ENCODE measurements at places on chromosomes 12 and 14.

DNA sequence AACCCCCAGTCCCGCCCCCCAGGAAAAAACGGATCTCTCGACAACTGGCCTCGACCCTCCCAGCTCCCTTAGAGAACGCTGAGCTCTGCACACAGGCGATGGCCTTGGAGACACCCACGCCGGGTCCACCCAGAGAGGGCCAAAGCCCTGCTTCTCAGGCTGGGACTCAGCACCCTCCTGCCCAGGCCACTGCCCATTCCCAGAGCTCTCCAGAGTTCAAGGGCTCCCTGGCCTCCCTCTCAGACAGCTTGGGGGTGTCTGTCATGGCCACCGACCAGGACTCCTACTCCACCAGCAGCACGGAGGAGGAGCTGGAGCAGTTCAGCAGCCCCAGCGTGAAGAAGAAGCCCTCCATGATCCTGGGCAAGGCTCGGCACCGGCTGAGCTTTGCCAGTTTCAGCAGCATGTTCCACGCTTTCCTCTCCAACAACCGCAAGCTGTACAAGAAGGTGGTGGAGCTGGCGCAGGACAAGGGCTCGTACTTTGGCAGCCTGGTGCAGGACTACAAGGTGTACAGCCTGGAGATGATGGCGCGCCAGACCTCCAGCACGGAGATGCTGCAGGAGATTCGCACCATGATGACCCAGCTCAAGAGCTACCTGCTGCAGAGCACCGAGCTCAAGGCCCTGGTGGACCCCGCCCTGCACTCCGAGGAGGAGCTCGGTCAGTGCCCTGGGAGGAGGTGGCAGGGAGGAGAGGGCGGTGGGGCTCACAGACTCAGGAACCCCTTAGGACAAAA is 95.8 kb downstream of the LGMN start:
- no peak for DNase-seq

DNA sequence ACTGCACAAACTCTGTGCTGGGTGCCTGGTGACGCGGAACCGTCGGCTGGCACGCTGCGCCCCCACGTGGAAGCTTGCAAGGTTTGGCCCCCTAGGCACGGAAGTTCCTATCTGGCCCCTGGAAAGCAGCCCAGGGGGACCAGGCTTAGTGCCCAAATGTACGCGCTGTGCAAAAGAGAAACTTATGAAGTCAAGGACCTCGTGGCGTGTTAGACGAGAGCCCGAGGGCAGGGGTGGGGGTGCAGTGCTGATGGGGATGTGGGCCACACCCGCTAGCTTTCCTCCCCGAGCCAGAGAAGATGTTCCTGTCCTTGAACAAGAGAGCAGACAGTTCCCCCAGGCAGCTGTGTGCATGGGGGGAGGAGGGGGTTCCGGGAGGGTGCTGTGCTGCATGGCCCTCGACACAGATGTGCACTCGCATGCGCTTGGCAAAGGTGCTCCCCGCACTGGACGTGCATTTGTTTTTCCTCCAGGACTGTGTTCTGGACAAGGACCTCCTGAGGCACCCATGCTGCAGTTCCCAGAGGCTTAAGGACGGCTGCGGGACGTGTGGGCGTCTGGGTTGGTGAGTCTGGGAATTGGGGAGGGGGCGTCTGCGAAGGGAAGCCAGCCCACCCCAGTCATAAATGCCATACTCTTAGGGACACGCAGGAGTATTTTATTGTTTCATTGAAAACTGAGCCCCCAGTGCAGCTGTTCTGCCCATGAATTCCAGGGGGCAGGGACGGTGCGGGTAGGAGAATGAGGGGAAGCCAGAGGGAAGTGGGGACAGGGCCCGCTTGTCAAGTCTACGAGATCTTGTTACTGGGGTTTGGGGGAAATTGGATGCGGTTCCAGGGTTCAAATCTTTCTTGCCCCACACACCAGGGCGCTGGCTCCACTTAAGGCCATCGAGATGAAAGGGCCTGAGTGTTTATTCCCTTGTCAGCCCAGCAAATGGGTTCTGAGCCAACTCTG is 80.0 kb downstream of the NTF3 start:
- DNase-seq = peak; percentile 12

DNA sequence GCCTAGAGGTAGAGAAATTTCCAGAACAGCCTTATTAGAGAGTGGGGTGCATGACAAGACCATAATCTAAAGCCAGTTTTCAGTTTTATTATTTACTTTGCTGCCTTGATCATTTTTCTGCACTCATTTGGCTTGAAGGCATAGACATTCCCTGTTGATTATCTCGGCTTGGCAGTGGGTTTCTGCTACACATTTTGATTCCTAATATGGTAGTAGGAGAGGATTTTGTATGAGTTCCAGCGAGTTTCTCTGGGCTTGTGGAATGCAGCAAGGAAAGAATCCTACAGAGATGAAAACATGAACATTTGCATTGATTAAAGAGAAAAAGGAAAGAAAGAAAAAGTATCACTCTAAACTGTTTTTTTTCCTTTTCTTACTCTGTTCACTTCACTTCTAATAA is 281.2 kb downstream of the PAWR start:
- no peak for DNase-seq

DNA sequence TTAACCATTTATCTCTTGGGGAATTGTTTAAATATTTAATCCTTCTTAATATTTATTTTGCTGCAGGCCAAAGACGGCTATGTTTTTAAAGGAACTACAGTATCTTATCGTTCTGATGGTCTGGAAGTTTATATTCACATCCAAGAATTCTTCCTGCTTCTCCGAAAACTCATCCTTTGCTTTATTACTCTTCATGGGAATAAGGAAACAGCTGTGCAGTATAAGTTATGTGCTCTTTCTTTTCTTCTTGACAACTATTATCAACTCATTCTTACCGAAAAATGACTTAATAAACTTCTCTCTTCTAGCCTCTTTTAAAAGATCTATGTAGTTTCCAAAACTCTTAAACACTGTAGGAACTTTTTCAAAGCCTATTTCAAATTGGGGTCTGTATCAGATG is 335.6 kb upstream of the NOVA1 start:
- no peak for DNase-seq

DNA sequence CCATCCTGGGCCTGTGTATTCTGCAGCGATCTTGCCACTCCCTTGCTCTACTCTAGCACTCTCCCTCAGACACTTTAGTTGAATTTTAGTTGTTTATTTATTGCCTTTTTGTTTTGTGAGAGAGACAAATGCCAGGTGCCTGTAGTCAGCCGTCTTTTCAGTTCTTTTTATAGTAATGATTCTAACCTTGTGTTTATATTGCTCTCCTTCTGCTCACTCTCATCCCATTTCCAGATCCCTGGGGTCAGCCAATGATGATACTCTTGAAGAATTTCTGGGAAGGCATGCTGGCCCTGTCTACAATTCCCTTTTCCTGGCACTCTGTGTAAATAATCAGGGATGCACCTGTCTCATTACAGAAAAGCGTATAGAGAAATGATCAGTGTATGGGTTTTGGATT is 334.1 kb upstream of the MIS18BP1 start:
- no peak for DNase-seq

GRCh38 chr12:105418229-105418628 is 87.7 kb downstream of the C12orf75 start:
- no peak for DNase-seq

DNA sequence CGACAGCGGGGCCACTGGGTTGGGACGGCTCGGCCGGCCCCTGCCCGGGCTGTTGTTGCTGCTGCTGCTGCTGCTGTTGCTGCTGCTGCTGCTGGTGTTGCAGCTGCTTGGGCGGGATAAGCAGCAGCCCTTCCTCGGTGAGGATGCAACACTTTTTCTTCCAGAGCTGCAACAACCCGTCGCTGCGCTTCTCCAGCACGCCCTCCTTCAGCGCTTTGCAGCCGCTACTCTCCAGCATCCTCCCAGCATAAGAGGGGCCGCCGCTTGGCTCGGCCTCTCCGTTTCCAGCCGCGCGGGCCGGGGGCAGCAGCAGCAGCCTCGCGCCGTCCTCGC is 529 bp downstream of the PHLDA1 start:
- no peak for DNase-seq

DNA sequence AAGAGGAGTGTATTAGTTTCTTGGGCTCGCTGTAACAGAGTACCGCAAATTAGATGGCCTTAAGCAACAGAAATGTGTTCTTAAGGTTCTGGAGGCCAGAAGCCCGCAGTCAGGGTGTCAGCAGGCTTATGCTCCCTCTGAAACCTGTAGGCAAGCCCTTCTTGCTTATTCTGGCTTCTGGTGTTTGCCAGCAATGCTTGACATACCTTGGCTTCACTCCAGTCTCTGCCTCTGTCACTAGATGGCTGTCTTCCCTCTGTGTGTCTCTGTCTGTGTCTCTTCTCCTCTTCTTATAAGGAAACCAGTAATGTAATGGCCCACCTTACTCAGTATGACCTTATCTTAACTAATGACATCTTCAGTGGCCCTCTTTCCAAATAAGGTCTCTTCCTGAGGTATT is 85.1 kb downstream of the DERA start:
- DNase-seq = no peak

DNA sequence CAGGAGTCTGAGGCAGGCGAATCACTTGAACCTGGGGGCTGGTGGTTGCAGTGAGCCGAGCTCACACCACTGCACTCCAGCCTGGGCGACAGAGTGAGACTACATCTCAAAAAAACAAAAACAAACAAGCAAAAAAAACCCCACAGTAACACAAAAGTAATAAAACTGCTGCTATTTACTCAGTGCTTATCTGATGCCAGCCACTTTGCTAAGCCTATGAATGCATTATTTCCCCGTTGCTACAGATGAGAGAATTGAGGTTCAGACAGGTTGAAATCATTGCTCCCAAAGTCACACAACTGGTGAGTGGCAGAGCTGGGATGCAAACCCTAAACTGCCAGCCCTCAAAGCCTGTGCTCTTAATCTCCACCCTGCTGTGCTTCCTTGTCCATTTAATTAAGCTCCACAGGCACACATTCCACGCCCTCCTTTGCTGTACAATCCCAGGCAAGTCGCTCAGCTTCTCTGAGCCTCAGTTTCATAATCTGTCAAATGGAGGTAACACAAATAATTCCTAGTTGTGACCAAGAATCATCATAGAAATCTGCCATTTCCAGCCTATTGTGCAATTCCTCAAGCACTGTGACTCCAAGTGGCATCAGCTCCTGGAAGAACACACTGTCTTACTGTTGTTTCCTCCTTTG is 5.7 kb upstream of the OAS3 start:
- no peak for DNase-seq

DNA sequence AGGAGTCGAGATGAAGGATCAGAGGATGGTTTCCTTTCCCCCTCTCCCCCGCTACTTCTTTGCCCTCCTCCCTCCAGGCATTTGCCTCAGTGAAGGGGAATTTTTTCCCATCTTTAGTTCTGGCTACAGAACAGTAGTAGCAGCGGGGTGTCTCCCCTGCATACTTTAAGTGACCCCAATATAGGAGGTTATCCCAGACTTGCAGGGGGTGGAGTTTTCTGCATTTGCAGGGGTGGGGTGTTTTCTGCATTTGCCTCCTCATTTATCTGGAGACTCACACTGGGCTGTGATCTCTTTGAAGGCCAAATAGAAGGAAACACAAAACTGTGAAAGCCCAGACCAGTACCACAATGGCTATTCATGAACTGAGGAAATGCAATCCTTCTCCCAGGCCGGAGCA is 19.8 kb downstream of the PTPRB start:
- no peak for DNase-seq

DNA sequence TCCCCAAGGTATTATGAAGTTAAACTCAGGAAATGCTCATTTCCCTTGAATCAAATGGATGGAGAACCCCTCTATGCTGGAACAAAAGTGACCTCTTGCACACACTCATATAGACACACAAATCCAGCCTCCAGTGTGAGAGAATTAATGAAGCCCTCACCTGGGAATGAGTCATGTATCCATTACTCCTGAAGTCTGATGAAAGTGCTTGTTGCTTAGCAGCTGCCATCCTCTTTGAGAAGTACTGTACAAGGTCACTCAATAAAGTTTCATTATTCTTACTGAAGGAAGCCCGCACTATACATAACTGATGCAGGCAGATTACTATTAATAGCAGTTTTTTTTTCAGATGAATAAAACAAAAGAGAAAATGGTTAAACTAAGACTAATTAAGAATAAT is 102.3 kb downstream of the RERG start:
- no peak for DNase-seq

GRCh38 chr14:81938341-81938740 is 404.7 kb upstream of the SEL1L start:
- DNase-seq = no peak

DNA sequence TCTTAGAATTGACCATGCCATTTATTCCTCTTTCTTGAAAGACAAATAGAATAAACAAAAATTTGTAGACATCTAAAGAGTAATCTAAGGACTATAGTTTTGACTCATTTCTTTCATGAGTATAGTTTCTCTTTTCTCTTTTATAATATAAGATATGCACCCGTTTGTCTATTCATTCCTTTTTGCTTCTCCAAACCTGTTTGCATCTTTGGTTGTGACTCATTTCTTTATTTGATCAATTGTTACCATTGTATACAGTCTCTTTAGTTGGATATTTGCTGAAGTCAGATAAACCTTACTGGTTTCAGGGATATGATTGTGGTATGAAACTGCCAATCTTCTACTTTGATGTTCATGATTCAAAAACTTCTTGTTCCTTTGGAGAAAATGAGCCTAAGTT is 268.7 kb downstream of the FBXL14 start:
- peak; percentile 79 for DNase-seq

GRCh38 chr14:73741876-73742519 is 27.8 kb upstream of the PNMA1 start:
- DNase-seq = peak; percentile 74

- DNase-seq = peak; percentile 46
These were observed 248.1 kb downstream of the DPY19L2 start for GRCh38 chr12:63420206-63420644.

- DNase-seq = peak; percentile 40
These were observed 1.0 kb downstream of the NACA start for GRCh38 chr12:56723889-56724700.

GRCh38 chr12:54038871-54039414 is 6.1 kb downstream of the HOXC5 start:
- DNase-seq = no peak

DNA sequence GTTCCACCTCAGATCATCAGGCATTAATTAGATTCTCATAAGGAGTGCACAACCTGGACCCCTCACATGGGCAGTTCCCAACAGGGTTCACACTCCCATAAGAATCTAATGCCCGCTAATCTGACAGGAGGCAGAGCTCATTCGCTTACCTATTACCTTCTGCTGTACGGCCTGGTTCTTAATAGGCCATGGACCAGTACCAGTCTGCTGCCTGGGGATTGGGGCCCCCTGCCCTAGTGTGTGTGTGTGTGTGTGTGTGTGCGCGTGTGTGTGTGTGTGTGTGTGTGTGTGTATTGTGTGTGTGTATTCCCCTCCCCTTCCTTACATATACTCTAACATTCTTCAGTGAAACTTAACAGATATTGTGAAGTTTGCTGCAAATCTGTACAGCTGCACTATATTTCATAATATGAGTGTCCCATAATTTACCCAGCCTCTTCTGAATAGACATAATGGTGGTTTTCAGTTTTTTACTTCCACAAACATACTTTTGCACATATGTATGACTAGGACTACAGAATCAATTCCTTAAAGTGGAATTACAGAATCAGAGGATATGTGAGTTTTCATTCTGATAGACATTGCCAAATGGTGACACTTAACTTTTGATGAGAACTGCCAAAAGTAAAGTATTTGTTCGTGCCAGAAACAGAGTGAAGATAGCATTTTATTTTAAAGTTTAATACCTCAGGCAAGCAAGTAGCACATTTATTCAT is 205.2 kb upstream of the EEA1 start:
- DNase-seq = no peak

GRCh38 chr12:34342048-34342447 is 319.8 kb downstream of the ALG10 start:
- no peak for DNase-seq

GRCh38 chr14:85634205-85634604 is 104.3 kb downstream of the FLRT2 start:
- no peak for DNase-seq

- no peak for DNase-seq
These were observed 24.7 kb upstream of the MAP1LC3B2 start for GRCh38 chr12:116534311-116535121.

All from activated CD4-positive, alpha-beta T cell treated with anti-CD3 and anti-CD28 coated beads, Interleukin-2, amount 50 U/mL, for 16 hours (primary cell).